ENCODE measurements at places on chromosomes 7 and 10.
A peak's percentile ranks its signal among the peaks of the same experiment; 100 is the strongest.

DNA sequence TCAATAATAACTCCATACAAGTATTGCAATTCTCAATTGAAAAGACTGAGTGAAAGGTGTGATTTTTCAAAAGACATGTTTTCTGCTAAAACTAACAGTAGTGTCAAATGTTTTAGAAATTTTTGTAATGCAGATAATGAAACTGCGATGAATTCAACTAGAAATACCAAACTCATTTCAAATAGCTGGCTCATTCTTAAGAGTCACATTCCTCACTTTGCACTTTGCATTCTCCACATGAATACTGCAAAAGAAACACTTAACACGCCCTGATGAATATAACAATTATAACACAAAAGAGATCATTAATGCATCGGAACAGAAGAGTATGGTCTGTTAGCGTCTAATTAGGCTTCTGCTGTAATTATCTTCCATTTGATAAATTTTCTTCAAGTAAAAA, 15.5 kb upstream of the TSPAN12 start:
- no peak overlapping the region for H3K4me3 ChIP-seq
- no peak overlapping the region for H3K27ac ChIP-seq
- no peaks in the 10 kb centered on the region for H3K27me3 ChIP-seq
- peak; percentile 49 for DNase-seq
- no peaks in the 10 kb centered on the region for H3K36me3 ChIP-seq
- peaks cover 5% of the 10 kb centered on the region for H3K4me1 ChIP-seq

DNA sequence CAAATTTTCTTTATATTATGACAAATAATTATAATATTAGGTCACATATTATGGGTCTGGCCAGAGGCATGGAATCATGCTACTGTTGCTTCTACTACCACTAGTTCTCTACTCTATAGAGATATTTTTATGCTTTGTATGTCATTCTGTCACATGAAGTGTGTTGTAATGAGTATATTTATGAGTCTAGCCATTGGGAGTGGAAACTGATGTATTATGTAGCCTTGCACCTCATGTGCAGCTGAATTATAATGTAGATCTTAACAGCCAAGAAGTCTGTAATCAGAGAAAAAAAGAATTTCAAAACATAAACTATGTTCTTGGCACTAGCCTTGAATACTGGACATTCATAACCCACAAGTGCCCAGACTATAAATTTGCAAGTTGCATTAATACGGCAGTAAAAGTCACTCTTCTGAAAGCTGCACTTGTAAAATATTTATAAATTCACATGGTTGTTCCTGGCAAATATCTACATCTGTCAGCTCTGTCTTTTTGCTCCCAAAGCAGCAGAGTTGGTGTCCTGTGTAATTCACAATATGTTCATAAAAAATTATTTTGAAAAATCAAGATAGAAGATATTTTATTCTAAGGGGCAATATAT, 48.6 kb upstream of the SKAP2 start:
- DNase-seq: no peak
- H3K4me1 ChIP-seq: no peaks in the 10 kb centered on the region
- H3K27ac ChIP-seq: no peak overlapping the region
- H3K4me3 ChIP-seq: no peak overlapping the region
- no peaks in the 10 kb centered on the region for H3K27me3 ChIP-seq
- no peaks in the 10 kb centered on the region for H3K36me3 ChIP-seq

DNA sequence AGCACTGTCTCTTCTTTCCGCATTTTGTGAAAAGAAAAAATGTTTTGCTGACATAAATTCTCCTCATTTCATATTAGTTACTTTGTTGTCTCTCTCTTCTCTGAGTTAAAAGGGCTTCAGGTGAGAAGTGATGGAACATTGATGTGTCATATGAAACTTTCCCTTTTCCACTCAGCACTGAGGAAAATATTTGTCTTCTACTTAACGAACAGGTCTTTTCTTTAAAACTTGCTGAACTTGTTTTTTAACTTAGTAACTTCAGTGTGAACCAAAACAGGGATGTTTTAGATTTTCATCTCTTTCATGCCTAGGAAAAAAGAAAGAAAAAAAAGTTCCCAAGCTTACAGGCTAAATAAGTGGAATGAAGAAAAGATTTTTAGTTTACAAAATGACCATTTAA, 19.0 kb upstream of the TSPAN12 start:
- no peak overlapping the region for H3K27ac ChIP-seq
- no peaks in the 10 kb centered on the region for H3K27me3 ChIP-seq
- DNase-seq: no peak
- peaks cover 6% of the 10 kb centered on the region for H3K4me1 ChIP-seq

DNA sequence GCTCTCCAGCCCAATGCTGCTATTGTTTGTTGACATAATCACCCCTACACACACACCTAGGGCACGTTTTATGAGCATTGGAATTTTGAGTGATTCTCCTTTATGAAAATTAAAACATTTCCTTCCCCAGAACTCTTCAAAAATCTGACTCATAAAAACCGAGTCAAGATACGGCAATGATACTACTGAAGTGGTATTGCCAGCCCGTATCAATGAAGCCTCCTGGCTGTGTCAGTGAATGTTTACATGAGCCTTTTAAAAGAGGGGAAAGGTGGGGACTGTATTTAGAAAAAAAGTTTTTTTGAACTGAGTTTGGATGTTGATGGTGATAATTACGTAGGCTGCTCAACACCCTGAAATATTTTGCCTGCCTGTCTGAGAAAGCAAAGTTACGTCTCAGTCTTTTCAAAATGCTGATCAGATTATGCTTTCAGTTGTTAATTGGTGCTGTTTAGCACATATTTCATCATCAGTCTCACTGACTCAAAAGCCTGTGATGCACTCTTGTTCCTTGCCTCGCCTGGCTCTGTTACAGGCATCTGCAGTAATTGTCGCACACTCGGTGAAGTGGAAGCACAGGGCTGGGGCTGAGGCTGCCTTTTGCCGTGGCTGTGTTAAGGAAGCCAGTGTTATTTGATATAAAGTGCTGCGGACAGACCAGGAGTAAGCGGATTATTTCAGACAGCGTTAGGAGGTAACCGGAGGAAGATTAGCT, 157.4 kb upstream of the TCF7L2 start:
- no peaks in the 10 kb centered on the region for H3K36me3 ChIP-seq
- peaks cover 15% of the 10 kb centered on the region for H3K4me1 ChIP-seq
- no peaks in the 10 kb centered on the region for H3K27me3 ChIP-seq
- H3K27ac ChIP-seq: peak overlapping the region; percentile 5
- DNase-seq: no peak
- no peak overlapping the region for H3K4me3 ChIP-seq

DNA sequence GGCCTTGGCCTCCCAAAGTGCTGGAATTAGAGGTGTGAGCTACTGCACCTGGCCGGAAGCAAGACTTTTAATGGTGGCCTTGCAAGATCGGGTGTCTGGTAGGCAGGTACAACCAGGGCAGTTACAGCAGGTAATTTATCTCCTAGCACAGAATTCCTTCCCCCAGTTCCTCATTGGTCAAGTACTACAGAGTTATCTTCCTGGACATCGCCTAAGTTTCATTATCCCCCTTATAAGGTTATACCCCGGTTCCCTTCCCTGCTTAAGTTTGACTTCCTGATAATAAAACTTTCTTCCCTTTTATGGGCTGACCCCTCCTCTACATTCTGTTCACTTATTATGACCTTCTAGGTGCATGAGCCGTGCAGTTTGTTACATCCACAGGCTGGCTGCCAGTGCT, 19.0 kb upstream of the CYP3A43 start:
- H3K27ac ChIP-seq: no peak overlapping the region
- H3K4me1 ChIP-seq: no peaks in the 10 kb centered on the region
- H3K36me3 ChIP-seq: no peaks in the 10 kb centered on the region
- DNase-seq: no peak
- H3K27me3 ChIP-seq: no peaks in the 10 kb centered on the region
- H3K4me3 ChIP-seq: no peak overlapping the region

DNA sequence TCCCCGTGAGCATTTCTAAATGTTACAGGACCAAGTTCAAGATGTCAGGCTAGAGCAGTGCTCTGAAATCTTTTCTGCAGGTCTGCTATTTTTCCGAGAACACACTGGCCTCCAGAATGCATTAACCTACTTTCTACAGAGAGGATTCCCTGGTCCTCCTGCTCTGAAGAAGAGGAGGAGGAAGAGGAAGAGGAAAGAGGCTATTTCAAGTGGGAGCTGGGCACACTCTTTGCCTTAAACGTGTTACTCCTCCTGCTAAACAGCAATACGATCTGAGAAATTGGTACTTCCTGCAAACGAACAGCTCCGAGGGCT, 157.4 kb downstream of the FRMD4A start:
- peaks cover 5% of the 10 kb centered on the region for H3K4me1 ChIP-seq
- no peaks in the 10 kb centered on the region for H3K36me3 ChIP-seq
- no peaks in the 10 kb centered on the region for H3K27me3 ChIP-seq

- H3K4me1 ChIP-seq: no peaks in the 10 kb centered on the region
- H3K27me3 ChIP-seq: no peaks in the 10 kb centered on the region
- no peak overlapping the region for H3K27ac ChIP-seq
- H3K4me3 ChIP-seq: no peak overlapping the region
- no peaks in the 10 kb centered on the region for H3K36me3 ChIP-seq
Measured at GRCh38 chr7:33143996-33144718, 14.8 kb downstream of the BBS9 start.

DNA sequence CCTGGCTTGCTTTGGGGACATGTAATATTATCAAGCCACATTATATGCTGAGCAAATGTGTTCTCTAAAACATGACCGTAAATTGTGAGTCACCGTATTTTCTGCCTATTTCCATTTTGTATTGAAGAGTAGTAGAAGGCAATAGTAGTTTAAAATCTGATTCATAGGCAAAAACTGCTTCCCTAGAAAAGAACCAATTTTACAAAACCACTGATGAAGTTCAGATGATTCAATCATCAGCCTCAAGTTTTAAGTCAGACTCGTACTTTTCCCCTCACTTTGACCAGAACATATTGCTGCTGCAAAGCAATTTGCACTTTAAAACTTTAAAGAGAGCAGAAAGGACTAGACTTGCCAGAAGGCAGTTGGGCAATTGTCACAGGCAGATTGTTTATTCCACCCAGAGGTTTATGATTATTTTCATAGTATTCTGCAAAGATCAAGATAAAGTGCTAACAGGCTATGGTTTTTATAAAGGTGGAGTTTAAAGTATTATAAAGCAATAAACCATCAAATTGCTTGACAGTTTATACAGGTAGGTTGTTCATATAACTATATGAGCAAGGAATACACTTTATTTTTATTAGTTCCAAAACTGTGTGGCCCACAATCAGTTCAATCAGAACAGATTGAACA, 168.2 kb downstream of the ETV1 start:
- no peak overlapping the region for H3K4me3 ChIP-seq
- no peak for DNase-seq

DNA sequence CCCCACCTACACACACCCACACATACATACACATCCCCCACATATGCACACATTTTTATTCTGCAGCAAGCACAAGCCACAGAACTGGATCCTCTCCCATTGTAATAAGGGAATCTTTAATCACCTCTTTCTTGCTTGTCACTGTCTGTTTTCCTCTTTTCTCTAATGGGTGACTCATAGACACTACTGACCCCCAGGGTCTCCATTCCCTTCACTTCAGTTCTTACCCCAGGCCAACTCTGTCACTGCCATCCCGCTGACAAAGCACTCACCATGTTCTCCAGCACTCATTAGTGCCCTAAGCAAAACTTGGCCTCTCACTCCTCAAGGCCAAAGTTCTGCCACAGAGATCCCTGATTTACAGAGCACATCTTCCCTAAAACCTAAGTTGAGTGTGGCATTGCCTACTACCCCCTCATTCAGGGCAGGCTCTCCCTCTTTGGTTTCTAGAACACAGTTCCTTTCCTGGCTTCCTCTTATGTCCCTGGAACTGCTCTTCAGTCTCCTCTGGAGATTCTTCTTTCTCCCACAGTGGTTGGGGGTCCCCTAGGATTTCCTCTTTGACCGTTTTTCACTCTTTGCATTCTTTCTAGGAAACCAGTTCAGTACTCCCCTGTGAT, 39.6 kb upstream of the INHBA start:
- no peak for DNase-seq
- no peaks in the 10 kb centered on the region for H3K36me3 ChIP-seq
- H3K4me3 ChIP-seq: no peak overlapping the region
- H3K27me3 ChIP-seq: no peaks in the 10 kb centered on the region
- no peak overlapping the region for H3K27ac ChIP-seq

GRCh38 chr7:69820479-69821192, 222.4 kb downstream of the AUTS2 start:
- no peak overlapping the region for H3K27ac ChIP-seq
- no peaks in the 10 kb centered on the region for H3K27me3 ChIP-seq
- H3K4me3 ChIP-seq: no peak overlapping the region

- peaks cover 3% of the 10 kb centered on the region for H3K36me3 ChIP-seq
- no peak overlapping the region for H3K4me3 ChIP-seq
- H3K4me1 ChIP-seq: no peaks in the 10 kb centered on the region
- H3K27ac ChIP-seq: no peak overlapping the region
Measured at GRCh38 chr7:55969391-55969790, 5.0 kb downstream of the NIPSNAP2 start.

GRCh38 chr10:113379091-113379490, 173.8 kb upstream of the HABP2 start:
- H3K4me3 ChIP-seq: no peak overlapping the region
- DNase-seq: no peak
- no peaks in the 10 kb centered on the region for H3K36me3 ChIP-seq
- no peaks in the 10 kb centered on the region for H3K4me1 ChIP-seq

GRCh38 chr10:11595395-11595692, 16.1 kb downstream of the USP6NL start:
- peaks cover 10% of the 10 kb centered on the region for H3K4me1 ChIP-seq
- no peaks in the 10 kb centered on the region for H3K27me3 ChIP-seq
- no peaks in the 10 kb centered on the region for H3K36me3 ChIP-seq
- no peak overlapping the region for H3K27ac ChIP-seq

DNA sequence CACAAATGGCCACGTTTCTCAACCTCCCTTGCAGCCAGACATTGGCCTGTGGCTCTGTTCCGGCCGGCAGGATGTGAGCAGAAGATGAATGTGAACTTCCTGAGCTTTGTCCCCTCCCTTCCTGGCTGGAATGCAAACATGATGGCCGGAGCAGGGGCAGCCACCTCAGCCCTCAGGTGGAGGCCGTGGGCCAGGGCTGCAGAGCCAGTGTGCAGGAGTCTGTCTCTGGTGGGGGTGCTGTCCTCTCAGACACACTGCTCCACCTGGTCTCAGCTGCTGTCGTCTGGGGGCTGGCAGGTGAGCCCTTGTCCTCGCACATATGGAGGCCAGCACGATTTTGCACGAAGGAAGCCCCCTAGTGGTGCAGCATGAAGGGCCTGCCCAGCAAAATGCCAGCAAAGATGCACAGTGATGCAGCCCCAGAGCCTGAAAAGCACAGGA, 25.3 kb upstream of the PWWP2B start:
- no peaks in the 10 kb centered on the region for H3K27me3 ChIP-seq
- peaks cover 16% of the 10 kb centered on the region for H3K36me3 ChIP-seq
- no peaks in the 10 kb centered on the region for H3K4me1 ChIP-seq
- DNase-seq: no peak
- no peak overlapping the region for H3K27ac ChIP-seq
- H3K4me3 ChIP-seq: no peak overlapping the region

DNA sequence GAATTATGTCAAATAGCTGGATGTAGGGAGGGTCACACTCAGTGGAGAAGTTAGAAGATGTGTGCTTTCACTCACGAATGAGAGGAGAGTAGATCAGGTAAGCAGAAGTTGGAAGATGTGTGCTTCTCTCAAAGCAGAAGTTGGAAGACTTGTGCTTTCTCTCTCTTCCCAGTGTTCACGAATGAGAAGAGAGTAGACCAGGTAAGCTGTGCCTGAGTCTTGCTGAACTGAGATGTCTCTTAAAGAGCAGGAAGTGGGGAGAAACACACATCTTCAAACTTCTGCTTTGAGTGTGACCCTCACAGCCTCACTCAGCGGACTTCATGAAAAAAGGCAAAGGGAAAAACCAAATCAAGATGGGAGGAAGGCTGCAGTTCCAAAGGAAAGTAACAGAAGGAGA, 7.0 kb upstream of the TMEM243 start:
- peaks cover 2% of the 10 kb centered on the region for H3K4me1 ChIP-seq
- peaks cover 9% of the 10 kb centered on the region for H3K27me3 ChIP-seq
- no peak overlapping the region for H3K4me3 ChIP-seq
- DNase-seq: no peak
